ENCODE measurements at places on chromosomes 6 and 20. TPM values are rescaled to one million over a fixed set of nuclear protein-coding genes. Genes with fewer than 3 reads are reported as not detected.

DNA sequence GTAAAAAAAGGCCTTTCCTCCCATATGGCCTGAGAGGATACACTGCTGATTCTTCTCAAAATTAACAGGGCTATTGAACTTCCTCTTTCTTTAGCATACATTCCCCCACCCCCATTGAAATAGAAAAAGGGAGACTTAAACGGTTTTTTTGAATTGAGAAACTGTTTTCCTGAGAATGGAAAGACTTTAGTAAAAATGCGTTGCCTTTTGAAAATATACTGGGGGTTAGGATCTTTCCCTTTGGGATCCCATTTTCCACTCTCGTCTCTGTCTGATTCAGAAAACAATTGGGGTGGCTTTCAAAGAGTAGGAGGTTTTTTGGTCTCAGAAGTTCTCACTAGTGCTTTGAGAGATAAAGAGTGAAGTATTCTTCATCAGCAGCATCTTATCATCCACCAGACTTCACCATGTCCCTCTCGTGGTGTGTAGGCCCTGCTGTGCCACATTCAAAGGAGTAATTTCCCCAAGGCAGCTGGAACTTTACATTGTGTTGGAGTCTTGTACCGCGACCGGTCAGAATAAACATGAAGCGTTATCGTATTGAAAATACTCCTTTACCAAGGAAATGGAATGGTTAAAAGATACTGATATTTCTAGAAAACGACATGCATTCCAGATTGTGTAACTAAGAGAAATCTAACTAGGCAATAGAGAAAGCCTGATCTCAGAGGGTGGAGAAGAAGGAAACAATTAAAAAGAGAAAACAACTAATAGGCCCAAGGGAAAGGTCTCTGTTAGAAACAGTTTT, 10.6 kb downstream of the MYB start:
- DNase-seq, result no peak

GRCh38 chr6:97841763-97842162, 558.7 kb upstream of the MMS22L start:
- DNase-seq, result no peak

RHAG gene
- total RNA-seq, result not detected

C20orf141 gene
- not detected for total RNA-seq

DNA sequence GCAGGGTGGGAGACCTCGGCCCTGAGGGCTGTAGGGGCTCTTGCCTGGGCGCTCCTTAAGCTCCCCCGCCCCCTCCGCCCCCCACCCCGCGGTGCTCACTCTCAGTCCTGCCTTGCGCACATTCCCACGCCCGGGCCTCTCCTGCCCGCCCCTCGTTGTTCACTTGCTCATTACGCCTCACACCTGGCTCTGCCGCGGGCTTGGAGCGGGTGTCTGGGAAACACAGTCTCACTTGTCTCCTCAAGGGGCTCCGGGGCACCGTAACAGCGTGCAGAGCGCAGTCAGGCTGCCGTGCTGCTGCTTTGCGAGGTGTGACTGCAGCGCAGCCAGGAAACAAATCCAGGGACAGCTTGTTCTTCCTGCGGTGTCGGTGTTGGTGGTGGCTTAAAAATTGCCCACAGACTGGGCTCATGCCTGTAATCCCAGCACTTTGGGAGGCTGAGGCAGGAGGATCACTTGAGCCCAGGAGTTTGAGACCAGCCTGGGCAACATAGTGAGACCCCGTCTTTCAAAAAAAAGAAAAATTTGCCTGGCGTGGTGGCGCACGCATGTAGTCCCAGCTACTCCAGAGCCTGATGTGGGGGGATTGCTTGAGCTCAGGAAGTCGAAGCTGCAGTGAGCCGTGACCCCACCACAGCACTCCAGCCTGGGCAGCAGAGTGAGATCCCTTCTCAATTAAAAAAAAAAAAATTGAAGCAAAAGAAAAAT, 4.6 kb downstream of the NPBWR2 start:
- peak; percentile 41 for DNase-seq

DNA sequence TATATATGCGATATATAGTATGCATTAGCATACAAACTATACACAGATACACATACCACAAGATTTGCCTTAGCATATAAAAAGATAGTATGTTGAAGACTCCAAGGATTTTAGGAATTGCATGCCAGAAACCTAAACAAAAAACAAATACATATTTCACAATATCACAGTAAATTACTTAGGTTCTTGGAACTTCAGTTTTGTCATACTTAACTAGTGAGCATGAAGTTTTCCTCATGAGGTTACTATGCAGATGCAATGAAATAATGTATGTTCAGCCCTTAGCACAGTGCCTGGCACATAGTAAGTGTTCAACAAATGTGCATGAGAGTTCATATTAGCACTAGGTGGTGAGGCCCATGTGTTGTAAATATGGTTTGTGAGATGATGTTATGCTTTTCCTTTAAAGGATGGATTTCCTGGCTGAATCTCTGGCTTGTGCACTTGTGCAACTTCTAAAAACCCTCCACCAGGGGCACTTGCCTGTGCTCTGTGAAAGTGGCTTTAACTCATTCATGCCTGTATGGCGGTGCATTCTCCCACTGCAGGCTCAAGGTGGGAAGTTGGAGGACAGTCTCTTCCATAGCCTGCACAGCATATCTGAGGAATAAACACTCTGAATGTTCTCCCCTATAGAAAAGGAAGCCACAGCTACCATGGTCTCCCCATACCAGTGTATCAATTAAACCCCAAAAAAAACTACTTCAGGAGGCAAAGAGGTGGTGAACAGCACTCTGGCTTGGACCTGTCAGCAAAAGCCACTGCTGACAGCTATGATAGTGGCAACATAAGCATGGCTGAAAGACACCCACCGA, 624.1 kb upstream of the CDH4 start:
- DNase-seq, result no peak
